Mammary microvascular endothelial cell (primary cell): ENCODE measurements at places on chromosomes 3 and 15. TPM values are rescaled to one million over a fixed set of nuclear protein-coding genes. Genes with fewer than 3 reads are reported as not detected.

SERINC4 gene
- 0.05 TPM in 1 of 2 replicates, not detected in the other for total RNA-seq

PLXNB1 gene
- total RNA-seq: 9.3 and 17.1 TPM in 2 replicates

KNL1 gene
- total RNA-seq: 30.9 and 40.6 TPM in 2 replicates

PIF1 gene
- 15.1 and 16.0 TPM in 2 replicates for total RNA-seq

CDCP1 gene
- total RNA-seq: 1.1 and 1.6 TPM in 2 replicates

ANKUB1 gene
- total RNA-seq: not detected in 2 replicates

TTLL3 gene
- 6.1 and 15.0 TPM in 2 replicates for total RNA-seq
